ENCODE measurements at places on chromosomes 6 and 20. TPM values are rescaled to one million over a fixed set of nuclear protein-coding genes. Genes with fewer than 3 reads are reported as not detected.

GRCh38 chr6:120938876-120939472 lies 395.3 kb downstream of the TBC1D32 start:
- no peak for DNase-seq

GRCh38 chr6:76615395-76615794 lies 542.9 kb upstream of the IMPG1 start:
- no peak for DNase-seq

DNA sequence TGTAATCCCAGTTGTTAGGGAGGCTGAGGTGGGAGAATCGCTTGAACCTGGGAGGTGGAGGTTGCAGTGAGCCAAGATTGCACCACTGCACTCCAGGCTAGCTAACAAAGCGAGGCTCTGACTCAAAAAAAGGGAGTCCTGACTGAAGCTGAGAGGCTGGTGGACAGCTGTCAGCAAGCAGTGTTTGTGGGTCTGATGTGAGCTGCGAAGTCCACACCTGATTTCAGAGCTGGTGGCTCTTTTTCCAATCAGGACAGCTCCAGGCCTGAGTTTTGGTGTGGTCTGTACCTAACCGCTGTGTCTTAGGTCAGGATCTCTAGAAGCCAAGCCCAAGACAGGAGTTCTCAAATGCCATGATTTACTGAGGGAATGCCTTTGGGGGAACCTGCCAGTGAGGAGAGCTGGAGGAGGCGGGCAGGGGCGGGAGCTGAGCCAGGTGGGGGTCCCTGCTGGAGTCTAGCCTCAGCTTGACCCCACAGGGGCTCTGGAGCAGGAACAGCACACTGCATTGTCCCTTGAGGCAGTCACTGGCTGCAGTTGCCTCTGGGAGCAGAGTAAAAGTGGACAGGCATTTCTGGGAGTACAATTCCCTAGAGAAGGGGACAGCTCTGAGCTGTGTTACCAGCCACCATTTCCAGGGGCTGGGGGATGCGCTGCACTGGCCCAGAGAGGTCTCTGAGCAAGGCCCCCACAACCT lies 5.0 kb downstream of the GFRA4 start:
- no peak for DNase-seq

- DNase-seq, result no peak
These were observed 232.9 kb downstream of the TSHZ2 start for GRCh38 chr20:53205046-53205445.

GRCh38 chr6:134351615-134352474 lies 33.9 kb upstream of the SGK1 start:
- no peak for DNase-seq

GRCh38 chr6:29790626-29791025 lies 37.0 kb upstream of the HLA-G start:
- peak; percentile 58 for DNase-seq

- peak; percentile 44 for DNase-seq
These were observed 135.5 kb upstream of the LRFN2 start for GRCh38 chr6:40722553-40723258.

GRCh38 chr6:38350942-38351341 lies 288.8 kb downstream of the BTBD9 start:
- no peak for DNase-seq

GRCh38 chr20:48765359-48765758 lies 62.4 kb downstream of the PREX1 start:
- DNase-seq, result no peak

GRCh38 chr6:66558189-66558588 lies 851.2 kb upstream of the EYS start:
- DNase-seq, result no peak

- no peak for DNase-seq
These were observed 6.2 kb downstream of the SNAP91 start for GRCh38 chr6:83702749-83703148.

GRCh38 chr6:18242062-18242851 lies 22.1 kb downstream of the DEK start:
- peak; percentile 64 for DNase-seq

GRCh38 chr6:80330961-80331360 lies 224.5 kb downstream of the BCKDHB start:
- DNase-seq, result no peak

GRCh38 chr20:11447371-11448100 lies 470.2 kb upstream of the BTBD3 start:
- no peak for DNase-seq

- DNase-seq, result no peak
These were observed 42.6 kb downstream of the KCNS1 start for GRCh38 chr20:45058168-45058850.

GRCh38 chr6:15522856-15523529 lies 139.8 kb downstream of the DTNBP1 start:
- no peak for DNase-seq

CDSN gene
- total RNA-seq, result not detected

WFDC10B gene
- total RNA-seq, result not detected

PDE7B gene
- 0.34 TPM for total RNA-seq

EXOC2 gene
- total RNA-seq, result 32.5 TPM

TCF15 gene
- total RNA-seq, result 0.07 TPM

NRN1 gene
- total RNA-seq, result 3.1 TPM

All from kidney epithelial cell (primary cell).